ENCODE measurements at places on chromosomes 5 and 9.

DNA sequence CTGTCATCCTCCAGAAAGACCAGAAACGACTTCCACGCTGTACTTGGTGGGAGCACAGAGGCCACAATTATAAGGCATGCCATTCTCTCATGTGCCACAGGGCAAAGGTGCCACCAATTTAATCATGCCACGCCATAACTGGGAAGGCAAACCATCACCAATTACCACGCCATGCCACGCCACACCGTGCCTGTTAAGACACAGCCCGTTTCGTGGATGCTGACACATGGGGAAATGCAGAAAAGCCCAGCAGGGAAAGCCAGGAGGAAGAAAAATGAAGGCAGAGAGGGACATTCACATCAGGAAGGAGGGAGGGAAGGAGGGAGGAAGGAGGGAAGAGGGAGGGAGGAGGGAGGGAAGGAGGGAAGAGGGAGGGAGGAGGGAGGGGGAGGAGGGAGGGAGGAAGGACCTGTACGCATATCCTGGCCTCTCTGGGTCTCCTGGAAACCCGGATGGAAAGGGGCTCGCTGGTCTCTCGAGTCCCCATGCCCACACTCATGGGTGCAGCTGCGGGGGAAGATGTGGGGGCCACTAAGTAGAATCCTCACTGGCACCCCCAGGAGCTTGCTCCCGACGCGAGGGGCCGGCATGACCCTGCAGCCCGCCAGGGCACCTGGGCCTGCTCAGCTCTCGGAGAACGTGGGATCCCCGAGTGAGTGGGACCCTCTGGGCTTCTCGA, 61.7 kb upstream of the UBAC1 start:
- DNase-seq: no peak

- no peak for DNase-seq
These were observed 20.6 kb upstream of the PSIP1 start for GRCh38 chr9:15531380-15531779.

GRCh38 chr9:75422944-75423522, 334.7 kb downstream of the OSTF1 start:
- no peak for DNase-seq

GRCh38 chr5:174535669-174536068, 188.7 kb upstream of the MSX2 start:
- DNase-seq: peak; percentile 51

- DNase-seq: no peak
These were observed at the start of gene PCDHAC2 for GRCh38 chr5:140966293-140967225. TSS of gene PCDHAC2 (plus strand) at chr5:140966476. CDS start at chr5:140966767, 291 bp downstream.

GRCh38 chr9:132577119-132577518, 5.3 kb upstream of the BARHL1 start:
- DNase-seq: no peak

DNA sequence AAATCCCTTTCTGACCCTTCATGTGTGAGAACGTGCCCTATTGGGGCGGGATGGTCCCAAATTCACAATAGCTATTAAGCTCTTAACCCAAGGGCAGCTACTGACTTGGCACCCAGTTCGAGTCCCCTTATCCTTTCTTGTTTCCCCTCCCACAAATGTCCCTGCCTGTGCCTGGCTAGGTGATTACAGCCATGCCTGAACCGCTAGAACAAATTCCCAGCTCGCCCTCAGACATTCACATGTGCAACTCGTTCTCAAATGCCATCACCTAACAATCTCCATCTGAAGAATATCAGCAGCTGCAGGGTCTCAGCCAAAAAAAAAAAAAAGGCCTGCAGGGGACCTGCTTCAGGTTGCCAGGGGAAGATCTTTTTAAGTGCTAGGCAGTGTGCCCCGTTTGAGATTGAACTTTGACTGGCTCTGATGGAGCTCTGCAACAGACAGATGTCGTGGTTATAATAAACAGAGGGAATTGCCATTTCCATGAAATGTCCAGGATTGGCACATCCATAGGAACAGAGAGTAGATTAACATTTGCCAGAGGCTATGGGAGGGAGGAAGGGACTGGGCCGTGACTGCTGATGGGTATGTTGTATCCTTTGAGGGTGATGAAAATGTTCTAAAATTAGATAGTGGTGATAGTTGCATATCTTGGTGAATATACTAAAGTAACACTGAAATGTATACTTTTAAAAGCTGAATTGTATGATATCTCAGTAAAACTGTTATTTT, 347.2 kb upstream of the WWC1 start:
- DNase-seq: no peak

GRCh38 chr5:142881076-142881783, 111.1 kb downstream of the ARHGAP26 start:
- DNase-seq: peak; percentile 43
